ENCODE measurements at places on chromosomes 5 and 9. TPM values are rescaled to one million over a fixed set of nuclear protein-coding genes. Genes with fewer than 3 reads are reported as not detected.
A peak's percentile ranks its signal among the peaks of the same experiment; 100 is the strongest.

GRCh38 chr5:156942064-156942463, 21.0 kb downstream of the TIMD4 start:
- no peak for DNase-seq

GRCh38 chr9:123562844-123563346, 206.9 kb downstream of the CRB2 start:
- DNase-seq: peak; percentile 49

- DNase-seq: no peak
Observed at GRCh38 chr9:36136272-36136893, at the start of gene GLIPR2. Gene GLIPR2, plus strand, starts transcription at chr9:36136733. Its CDS starts 46 bp downstream, at chr9:36136779.

GRCh38 chr5:154795235-154795596, 40.0 kb downstream of the LARP1 start:
- DNase-seq: no peak

DNA sequence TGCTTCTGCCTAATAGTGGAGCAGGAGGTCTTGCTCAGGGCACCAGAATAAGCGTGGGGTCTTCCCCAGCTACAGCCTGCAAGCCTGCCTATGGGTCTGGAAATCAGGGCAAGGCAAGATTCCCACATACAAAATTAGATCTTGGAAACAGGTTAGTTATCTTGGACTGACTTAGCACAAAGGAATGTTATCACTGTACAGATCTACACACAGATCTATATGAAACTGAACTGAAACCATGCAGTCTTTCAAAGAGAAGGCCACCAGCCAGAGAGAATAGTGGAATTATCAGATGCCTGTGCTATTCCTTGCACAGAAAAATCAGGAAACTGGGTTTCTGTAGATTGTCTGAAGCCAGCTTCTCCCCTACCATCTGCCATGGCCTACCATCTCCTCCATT, 585.7 kb downstream of the ACTL7B start:
- DNase-seq: no peak

SHISAL2B gene
- total RNA-seq: not detected

PDGFRB gene
- total RNA-seq: 2.2 TPM

PCDHB16 gene
- under 0.01 TPM for total RNA-seq

FBXO38 gene
- 26.1 TPM for total RNA-seq

PCDHB9 gene
- total RNA-seq: not detected

DOK3 gene
- total RNA-seq: 0.36 TPM

NTNG2 gene
- total RNA-seq: not detected

Data from epithelial cell of proximal tubule (primary cell).